ENCODE measurements at places on chromosomes 1 and 21. TPM values are rescaled to one million over a fixed set of nuclear protein-coding genes. Genes with fewer than 3 reads are reported as not detected.

- H3K4me1 ChIP-seq, result no peaks in the 10 kb centered on the region
- DNase-seq, result no peak
- no peaks in the 10 kb centered on the region for H3K36me3 ChIP-seq
- no peak overlapping the region for H3K27ac ChIP-seq
- no peaks in the 10 kb centered on the region for H3K27me3 ChIP-seq
Observed at GRCh38 chr1:75471252-75471651, 139.7 kb downstream of the SLC44A5 start.

CLCA4 gene
- 0.18 TPM for total RNA-seq

- H3K27me3 ChIP-seq, result no peaks in the 10 kb centered on the region
- DNase-seq, result peak; percentile 39
- H3K36me3 ChIP-seq, result no peaks in the 10 kb centered on the region
Observed at GRCh38 chr21:46108827-46109312, 11.0 kb downstream of the COL6A2 start.

DNA sequence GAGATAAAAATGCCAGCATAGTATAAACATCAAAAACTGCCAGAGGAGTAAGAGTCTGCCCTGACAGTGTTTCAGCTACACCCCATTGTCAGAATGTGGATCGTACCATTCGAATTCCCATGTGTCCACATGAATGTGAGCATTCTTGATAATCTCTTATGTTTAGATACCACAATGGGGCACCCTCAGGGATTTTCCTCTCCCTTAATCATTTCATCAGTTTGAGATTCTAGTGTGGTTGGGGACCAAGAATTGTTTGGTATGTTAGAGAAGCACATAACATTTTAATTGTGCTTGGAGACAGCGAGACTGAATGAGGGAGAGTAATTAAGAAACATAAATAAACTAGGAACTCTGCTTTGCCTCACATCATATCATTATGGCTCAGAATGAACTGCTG, 120.2 kb downstream of the ZC3H11B start:
- H3K4me3 ChIP-seq, result no peak overlapping the region
- no peak overlapping the region for H3K27ac ChIP-seq
- no peak for DNase-seq
- H3K4me1 ChIP-seq, result no peaks in the 10 kb centered on the region
- no peaks in the 10 kb centered on the region for H3K36me3 ChIP-seq

GRCh38 chr1:25185409-25186160, 46.7 kb downstream of the SYF2 start:
- no peak overlapping the region for H3K27ac ChIP-seq
- no peaks in the 10 kb centered on the region for H3K4me1 ChIP-seq
- DNase-seq, result no peak

RIPPLY3 gene
- not detected for total RNA-seq

GRCh38 chr1:166902279-166902678, 26.2 kb upstream of the TADA1 start:
- DNase-seq, result no peak
- no peaks in the 10 kb centered on the region for H3K27me3 ChIP-seq
- no peak overlapping the region for H3K4me3 ChIP-seq
- H3K36me3 ChIP-seq, result no peaks in the 10 kb centered on the region
- no peak overlapping the region for H3K27ac ChIP-seq

NBPF4 gene
- not detected for total RNA-seq

DNA sequence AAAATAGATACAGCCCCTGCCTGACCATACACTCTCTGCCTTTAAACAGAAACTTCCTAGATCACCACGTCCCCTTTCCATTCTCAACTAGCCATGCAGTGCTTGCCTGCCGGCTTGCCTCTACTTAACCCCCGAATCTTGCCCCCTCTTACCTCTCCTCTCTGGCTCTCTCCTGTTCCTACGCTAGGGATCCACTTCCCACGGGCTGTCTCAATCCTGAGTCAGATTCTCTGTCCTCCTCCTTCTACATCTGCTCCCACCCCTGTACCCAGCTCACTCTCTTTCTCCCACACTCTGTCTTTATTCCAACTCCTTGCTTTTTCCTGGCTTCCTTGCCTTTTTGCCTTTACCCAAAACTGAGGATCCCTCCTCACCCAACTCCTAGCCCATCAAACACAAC, 29.3 kb downstream of the ATF3 start:
- H3K36me3 ChIP-seq, result no peaks in the 10 kb centered on the region
- H3K4me1 ChIP-seq, result no peaks in the 10 kb centered on the region
- H3K27ac ChIP-seq, result no peak overlapping the region
- no peak for DNase-seq

DNA sequence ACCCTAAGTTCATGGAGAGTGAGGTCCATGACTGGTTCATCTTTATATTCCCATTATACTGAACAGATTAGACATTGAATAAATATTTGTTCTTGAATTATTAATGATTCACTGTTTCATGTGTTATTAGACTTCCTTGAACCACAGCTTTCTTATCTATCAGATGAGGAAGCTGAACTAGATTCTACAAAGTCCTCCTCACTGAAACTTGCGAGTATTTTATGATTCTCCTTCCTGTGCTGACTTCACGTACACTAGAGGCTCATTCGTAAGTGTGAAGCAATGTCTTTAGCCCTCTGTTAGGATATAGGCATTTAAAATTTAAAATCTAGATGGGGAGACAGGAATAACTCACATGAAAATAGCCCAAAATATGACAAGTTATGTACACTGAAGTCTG, 95.6 kb upstream of the IRF2BP2 start:
- no peaks in the 10 kb centered on the region for H3K27me3 ChIP-seq
- no peak overlapping the region for H3K27ac ChIP-seq
- no peaks in the 10 kb centered on the region for H3K36me3 ChIP-seq
- no peaks in the 10 kb centered on the region for H3K4me1 ChIP-seq
- no peak overlapping the region for H3K4me3 ChIP-seq

NVL gene
- total RNA-seq, result 19.8 TPM

- DNase-seq, result peak; percentile 70
- H3K36me3 ChIP-seq, result peaks cover 4% of the 10 kb centered on the region
- H3K4me1 ChIP-seq, result no peaks in the 10 kb centered on the region
Observed at GRCh38 chr21:45470087-45470515, 65.1 kb downstream of the COL18A1 start.

- no peaks in the 10 kb centered on the region for H3K27me3 ChIP-seq
- H3K36me3 ChIP-seq, result peaks cover 4% of the 10 kb centered on the region
- DNase-seq, result no peak
- no peaks in the 10 kb centered on the region for H3K4me1 ChIP-seq
Observed at GRCh38 chr1:100494393-100495084, 43.4 kb upstream of the GPR88 start.

BATF3 gene
- total RNA-seq, result 5.5 TPM
